ENCODE measurements at places on chromosomes 1 and 21.

DNA sequence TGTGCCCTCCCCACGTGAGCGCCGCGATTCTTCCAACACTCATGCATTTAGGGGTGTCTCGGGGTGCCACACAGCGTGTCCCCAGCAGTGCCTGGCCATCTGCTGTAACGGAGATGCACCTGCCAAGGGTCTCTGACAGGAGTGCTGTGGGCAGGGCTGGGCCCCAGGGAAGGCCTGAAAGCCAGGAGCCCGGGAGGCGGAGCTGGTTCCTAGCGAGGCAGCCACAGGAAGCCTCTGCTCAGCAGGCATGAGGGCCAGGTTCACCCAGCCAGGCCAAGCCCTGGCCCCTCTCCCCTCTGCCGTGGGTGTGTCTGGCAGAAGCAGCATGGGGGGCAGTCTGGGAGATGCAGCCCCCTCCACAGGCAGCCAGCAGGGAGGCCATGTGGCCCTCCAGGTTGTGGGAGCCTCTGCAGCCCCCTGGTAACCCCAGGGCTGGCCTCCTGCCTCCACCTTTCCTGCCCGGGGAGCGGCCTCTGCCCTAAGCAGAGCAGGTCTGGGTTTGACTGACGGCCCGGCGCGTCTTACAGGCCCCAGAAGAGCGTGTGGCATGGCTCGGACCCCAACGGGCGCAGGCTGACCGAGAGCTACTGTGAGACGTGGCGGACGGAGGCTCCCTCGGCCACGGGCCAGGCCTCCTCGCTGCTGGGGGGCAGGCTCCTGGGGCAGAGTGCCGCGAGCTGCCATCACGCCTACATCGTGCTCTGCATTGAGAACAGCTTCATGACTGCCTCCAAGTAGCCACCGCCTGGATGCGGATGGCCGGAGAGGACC, 30.4 kb downstream of the SLC19A1 start:
- peak; percentile 18 for DNase-seq

- peak; percentile 60 for DNase-seq
Measured at GRCh38 chr1:155241069-155241679, 14.1 kb downstream of the ENTREP3 start.

GRCh38 chr1:179082999-179083335, 1.1 kb downstream of the TOR3A start:
- no peak for DNase-seq

DNA sequence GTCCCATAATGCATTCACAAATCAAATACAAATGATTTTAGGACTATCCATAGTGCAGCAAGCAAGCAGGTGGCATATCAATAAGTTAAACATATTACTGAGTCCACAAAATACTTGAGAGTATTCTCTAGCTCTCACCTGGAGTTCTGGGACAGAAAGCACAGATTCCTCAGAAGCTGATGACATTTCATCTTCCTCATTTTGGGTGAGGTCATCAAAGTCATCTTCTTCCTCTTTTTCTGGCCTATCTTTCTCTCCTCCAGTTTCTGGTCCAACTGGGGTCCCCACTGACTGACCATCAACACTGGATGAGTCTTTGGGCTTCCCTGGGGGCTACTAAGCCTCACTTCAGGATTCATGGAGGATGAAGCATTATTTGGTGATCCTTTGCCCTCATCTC, 38.9 kb downstream of the YY1AP1 start:
- DNase-seq: no peak

DNA sequence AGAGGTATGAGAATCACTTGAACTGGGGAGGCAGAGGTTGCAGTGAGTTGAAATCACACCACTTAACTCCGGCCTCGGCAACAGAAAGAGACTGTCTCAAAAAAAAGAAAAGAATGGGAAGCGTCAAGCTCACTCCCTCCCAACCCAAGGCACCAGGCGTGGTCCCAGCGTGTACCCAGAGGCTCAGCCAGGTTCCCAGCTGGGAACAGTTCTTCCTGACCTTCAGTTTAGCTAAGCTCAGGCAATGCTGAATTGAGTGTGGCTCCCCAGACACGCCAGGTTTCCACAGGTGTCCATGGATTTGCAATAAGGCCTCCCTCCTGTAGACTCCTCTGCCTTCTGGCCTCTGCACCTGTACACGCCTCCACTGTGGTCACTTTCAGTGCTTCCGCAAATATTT, 140.7 kb upstream of the TMEM51 start:
- DNase-seq: no peak

DNA sequence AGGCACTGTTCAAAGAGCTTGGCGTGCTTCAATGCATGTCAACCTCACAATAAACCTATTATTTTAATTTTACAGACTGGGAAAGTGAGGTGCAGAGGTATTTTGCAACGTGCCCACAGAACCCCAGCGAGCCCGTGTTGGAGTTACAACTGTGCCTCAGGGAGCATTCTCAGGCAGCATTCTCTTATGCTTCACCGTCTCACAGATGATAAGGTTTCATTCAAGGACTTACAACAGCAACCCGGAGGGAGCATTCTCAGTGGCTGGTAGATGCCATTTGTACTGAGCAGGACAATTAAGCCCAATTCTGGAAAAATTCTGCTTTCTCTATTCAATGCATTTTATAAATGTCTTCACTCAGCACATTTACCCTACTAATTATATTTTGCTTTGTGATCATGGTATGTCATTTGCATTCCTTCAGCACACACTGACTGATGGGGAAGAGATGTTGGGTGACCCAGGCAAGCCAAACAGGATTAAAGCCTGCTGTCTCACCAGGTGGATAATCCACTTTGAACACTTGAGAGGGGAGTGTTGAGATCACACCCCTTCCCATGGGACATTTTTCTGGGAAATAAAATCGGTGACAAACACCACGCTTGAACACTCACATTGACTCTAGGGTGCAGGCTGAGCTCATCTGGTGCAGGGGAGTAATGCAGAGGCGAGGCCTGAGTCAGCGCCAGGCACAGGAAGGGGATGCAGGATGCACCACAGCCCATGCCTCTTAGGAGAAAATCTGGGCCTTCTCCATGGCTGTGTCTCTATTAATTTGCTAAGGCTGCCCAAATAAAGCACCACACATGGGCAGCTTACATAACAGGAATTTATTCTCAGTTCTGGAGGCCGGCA, 113.9 kb downstream of the CLIC6 start:
- DNase-seq: no peak

GRCh38 chr1:204571128-204571527, 54.9 kb downstream of the MDM4 start:
- no peak for DNase-seq

DNA sequence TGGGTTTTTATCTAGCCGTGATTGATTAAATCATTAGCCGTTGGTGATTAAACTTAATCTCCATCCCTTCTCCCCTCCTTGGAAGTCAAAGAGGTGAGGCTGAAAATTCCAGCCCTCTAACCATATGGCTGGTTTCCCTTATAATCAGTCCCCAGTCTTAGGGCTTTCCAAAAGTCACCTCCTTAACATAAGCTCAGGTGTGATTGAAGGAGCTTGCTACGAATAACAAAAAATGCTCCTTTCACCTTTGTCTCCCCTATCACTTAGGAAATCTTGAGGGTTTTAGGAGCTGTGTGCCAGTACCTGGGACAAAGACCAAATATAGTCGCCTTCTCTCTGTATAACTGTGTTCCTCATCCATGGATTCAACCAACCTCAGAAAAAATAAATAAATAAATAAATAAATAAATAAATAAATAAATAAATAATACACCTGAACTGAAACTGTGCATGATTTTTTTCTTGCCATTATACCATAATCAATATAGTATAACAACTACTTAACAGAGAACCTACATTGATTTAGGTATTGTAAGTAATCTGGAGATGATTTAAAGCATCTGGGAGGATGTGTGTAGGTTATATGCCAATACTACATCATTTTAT, 82.2 kb downstream of the PAPPA2 start:
- DNase-seq: no peak

DNA sequence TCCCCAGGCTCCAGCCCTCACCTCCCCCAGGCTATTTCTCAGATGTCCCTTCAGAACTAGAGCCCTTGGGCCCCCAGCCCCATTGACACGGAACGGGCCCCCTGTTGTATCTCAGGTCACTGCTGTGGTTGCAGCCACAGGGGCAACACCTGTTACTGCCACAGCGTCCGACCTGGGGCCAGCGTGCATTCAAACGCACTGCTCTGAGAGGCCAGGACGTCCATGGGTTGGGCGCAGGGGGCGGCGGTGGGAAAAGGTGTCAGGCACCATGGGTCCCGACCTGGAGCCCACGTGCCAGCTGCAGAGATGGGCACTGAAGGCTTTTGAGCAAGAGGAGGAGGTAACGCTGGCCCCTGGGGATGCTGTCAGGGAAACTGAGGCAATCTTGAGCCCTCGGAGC, 13.3 kb downstream of the FAAP20 start:
- DNase-seq: no peak

- DNase-seq: no peak
Measured at GRCh38 chr1:204081791-204082513, 9.0 kb downstream of the SOX13 start.

DNA sequence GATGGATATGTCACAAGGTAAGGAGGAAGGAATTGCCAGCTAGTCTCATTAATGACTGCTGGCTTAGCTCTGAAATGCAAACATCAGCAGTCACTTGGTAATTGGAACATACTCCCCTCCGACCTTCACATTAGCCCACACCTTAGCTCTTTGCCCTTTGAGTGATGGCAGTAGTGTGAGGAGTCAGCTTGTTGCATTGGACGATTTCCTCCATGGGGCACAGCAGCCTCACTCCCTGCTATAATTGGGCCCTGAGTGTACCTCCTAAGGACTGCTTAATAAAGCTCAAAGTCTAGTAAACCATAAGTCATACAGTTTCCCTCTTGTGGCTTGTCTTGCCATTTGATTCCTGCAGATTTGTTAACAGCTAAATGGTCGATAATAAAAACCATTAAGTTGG, 19.4 kb downstream of the METTL13 start:
- DNase-seq: no peak

GRCh38 chr1:21914880-21915640, 22.1 kb downstream of the HSPG2 start:
- peak; percentile 63 for DNase-seq

- DNase-seq: no peak
Measured at GRCh38 chr1:57357462-57357861, 66.4 kb downstream of the DAB1 start.

DNA sequence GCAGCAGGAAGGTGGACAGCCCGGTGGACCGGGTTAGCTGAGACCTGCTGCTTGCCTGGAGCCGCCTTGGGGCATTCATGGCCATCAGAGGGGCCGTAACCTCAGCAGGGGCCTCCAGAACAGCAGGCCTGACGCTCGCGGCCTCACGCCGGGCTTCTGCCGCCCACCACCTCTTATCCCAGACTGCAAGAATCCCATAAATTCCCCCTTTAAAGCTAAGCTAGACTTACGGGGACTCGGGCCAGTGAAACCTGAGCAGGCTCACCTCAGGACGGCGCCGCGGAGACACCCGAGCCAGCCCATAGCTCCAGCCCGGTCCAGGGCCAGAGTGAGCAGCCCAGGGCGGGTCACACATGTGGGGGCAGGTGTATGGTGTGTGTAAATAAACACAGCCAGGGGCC, 132.3 kb downstream of the GLIS1 start:
- DNase-seq: no peak

- no peak for DNase-seq
Measured at GRCh38 chr1:196454792-196455191, 153.4 kb downstream of the KCNT2 start.

DNA sequence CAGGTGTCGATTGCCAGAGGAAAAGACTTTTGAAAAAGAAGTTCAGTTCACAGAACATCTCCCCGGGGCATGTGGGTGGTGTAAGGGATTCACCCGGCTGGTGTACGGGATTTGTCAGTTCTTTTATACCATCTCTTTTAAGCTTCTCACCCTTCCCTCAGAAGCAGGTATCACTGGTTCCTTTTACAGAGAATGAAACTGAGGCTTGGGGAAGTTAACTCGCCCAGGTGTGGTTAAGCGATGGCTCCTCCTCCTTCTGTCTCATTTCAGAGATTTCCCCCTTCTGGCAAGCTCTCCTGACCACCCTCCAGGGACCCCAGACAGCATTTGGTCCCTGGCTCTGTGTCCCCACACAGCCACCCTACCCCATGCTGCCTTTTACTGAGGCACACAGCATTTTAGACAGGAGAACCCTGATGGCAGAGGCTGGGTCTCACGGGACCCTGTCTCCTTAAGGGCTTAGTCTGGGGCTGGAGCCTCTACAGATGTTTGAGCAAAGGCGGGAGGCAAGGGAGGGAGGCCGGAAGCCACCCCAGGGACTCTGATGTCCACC, 2.8 kb upstream of the ECE1 start:
- DNase-seq: no peak

- DNase-seq: no peak
Measured at GRCh38 chr1:87980494-87980893, 651.8 kb downstream of the LMO4 start.

- DNase-seq: no peak
Measured at GRCh38 chr1:84373436-84374141, 24.7 kb upstream of the DNASE2B start.

GRCh38 chr1:175217721-175218531, 25.4 kb upstream of the KIAA0040 start:
- no peak for DNase-seq

GRCh38 chr1:61152469-61153105, 70.2 kb downstream of the NFIA start:
- DNase-seq: no peak

DNA sequence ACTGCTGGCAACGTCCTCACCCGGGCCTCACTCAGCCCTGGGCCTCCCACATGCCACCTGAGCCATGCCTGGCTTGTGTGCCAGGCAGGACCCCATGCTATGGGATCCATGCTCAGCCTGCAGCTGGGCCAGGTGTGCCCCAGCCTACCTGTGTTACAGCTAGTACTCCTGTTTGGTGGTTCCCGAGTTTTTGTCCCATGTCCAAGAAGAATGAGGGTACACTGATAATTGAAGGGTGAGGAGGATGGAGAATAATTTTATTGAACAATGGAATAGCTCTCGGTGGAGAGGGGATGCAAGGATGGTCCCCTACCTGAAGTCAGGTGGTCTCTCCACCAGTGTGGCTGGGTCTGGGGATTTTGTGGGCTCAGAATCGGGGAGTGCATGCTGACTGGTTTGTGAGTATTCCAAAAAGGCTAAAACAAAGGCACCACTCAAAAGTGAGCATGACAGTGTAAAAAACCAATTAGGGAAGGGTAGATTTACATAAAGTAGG, 137.9 kb downstream of the TNFSF18 start:
- no peak for DNase-seq

DNA sequence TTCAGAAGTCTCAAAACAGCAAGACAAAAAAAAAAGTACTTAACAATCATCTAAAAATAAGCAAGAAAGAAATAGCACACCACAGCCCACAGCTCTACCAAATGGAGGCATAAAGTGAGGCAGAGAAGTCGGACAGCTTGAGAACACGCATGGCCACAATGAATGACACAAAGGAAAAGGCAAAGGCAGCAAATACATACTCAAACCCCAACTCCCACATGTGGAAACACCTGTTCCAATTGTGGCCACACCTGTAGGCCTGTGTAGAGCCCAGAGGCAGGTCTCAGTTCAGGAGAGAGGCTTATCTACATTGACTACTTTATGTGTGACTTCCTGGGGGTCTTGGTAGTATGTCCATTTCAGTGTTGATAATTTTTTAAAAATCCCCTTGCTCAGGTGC, 543.5 kb downstream of the LMO4 start:
- DNase-seq: no peak

All from left cardiac atrium (tissue), 4 donors.